ENCODE measurements at places on chromosomes 1 and 21.

DNA sequence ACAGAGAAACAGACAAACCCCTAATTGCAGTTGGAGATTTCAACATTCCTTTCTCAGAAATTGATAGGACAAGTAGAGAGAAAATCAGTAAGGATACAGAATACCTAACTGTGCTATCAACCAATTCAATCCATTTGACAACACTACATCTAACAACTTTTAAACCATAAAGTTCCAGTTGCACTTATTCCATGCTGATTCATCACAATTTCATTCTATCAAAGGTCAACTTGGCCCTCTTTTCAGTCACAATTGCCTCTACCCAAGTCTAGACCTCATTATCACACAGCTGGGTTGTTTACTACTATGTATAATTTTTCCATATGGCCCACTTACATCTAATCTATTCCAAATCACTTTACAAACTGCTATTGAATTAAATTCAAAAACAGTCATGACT, 19.8 kb upstream of the DESI2 start:
- no peak for DNase-seq

- DNase-seq = no peak
Measured at GRCh38 chr21:41143596-41144325, 24.2 kb upstream of the BACE2 start.

DNA sequence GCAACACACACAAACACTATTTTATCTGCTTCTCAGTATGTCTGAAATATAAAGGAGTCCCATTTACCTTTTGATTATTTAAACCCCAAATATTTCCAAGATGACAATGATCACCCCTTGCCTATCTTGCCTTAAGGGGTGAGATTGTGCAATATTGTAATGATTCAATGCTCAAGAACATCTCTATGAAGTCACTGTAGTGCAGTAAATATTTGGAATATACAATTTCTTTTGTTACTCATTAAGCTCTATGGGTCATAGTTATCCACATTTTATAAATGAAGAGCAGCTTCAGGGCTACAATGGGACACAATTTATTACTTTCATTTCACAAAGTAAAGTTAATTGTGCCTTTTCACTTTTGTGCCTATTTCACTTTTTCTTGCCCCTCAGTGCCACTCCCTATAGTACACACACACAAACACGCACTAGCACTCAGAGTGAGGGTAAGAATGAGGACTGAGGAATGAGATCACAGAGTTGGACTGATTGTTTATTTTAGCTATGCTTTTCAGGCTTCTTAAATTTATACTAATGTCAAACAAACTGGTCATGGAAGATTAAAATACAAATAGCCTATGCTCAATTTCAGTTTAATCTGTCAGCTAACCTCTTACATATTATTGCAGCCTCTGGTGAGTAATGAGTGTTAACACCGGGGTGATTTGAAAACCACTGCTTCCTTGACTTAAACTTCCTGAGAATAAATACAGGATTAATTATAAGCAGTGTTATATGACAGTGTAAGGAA, 521.0 kb upstream of the B3GALT2 start:
- no peak for DNase-seq

DNA sequence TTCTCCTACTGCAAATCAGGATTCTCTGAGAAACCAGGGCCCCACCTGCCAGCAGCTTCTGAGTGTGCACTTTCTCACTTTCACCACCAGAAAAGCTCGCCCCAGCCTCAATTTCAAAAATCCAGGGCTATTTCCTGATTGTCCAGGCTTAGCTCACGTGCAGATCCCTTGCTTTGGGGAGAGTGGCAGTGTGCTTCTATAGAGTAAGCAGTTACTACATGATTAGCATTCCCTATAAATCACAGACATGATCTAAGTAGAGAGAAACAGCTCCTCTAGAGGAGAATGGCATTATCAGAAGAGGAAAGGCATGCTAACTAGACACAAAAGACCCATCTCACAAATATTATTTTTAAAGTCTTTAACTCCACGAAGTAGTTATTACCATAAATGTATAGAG, 456.0 kb upstream of the PKN2 start:
- no peak for DNase-seq

GRCh38 chr1:110228381-110228780, 18.3 kb downstream of the KCNC4 start:
- no peak for DNase-seq

- DNase-seq = no peak
Measured at GRCh38 chr1:240349695-240350094, 258.0 kb downstream of the FMN2 start.

DNA sequence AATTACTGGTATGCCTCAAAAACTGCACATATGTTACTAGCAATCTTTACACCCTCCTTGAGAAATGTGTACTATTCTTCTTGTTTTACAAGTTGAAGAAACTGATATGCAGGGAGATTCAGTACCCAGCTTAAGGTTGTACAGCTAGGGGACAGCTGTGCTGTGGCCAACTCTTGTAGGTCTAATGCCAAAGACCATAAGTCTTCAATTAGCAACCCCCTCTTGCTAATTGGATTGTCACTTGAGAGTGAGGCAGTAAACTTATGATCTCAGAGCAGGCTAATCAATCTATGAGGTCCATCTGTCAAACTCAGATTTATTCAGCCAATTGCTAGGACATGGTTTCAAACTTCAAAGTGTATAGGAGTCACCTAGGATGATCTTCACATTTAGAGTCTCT, 492.0 kb upstream of the USP24 start:
- no peak for DNase-seq

DNA sequence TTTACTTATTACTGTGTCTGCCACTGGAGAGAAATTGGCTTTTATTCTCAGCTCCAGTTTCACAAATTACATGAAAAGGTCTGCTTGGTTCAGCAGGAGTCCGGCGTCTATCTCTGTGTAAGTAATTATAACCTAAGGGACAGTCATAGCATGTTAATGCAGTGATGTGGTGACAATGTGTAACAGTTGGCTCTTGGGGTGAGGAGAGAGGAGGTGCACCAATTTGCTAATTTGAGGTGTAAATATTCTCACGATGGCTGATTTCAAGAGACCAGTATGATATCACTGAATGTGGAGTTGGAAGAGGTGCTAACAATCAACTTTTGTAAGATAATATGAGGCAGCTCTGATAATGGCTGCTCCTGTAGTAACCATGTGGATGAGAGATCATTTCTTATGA, 86.1 kb downstream of the CTH start:
- no peak for DNase-seq

GRCh38 chr1:68157416-68157815, 74.9 kb downstream of the WLS start:
- DNase-seq = no peak

DNA sequence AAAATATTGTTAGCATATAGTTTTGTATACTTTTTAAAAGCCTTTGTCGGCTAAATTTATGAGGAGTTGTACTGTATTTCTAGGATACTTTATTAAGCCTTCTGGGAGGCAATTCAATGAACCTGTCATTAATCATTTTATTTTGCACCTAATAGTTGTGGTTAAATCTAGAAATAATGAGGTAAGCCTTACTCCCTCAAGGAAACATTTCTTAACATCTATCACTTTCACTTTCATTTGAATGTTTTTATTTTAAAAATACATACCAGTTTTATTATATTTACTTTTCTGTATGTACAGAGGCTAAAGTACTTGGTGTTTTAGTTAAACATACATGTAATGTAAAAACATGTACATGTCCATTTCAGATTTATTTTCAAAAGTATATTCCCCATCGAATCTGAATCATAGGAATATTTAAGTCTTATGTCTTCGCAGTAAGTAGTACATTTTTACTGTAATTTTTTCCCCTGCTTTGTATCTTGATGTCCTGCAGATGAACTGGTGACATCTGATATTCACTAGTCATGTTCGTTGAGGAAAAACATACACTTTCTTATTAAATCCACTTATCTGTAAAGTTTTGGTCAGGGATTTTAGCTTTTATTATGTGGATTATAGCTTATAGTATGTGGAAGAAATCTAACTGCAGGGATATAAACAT, 82.8 kb downstream of the DISP1 start:
- no peak for DNase-seq

DNA sequence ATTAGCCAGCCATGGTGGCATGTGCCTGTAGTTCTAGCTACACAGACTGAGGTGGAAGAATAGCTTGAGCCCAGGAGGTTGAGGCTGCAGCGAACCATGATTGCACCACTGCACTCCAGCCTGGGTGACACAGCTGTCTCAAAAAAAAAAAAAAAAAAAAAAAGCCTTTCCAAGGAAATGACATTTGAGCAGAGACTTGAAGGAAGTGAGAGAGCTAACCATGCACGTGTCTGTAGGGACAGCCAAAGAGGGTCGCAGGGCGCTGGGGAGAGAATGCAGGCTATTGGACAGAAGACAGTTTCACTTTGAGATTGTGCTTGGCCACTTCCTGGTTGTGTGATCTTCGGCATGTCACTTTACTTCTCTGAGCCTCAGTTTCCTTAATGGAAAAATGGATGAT, 6.8 kb downstream of the HCRTR1 start:
- no peak for DNase-seq

DNA sequence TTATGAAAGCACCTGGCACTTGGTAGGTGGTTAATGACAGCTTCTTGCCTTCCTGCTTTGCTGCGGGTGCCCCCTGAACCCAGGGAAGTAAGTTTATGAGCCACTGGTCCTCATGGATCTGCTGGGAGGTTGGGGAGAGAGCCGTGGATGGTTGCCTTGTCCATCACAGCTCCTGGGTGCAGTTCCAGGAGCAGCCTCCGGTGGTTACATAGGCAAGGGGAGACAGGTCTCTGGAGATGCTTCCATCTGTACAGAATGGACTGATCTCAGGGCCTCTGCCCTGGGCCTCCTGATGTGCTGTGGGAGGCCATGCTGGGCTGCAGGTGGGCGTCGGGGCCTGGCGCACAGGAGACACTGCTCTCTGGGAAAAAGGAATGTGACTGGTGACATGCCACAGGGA, 31.6 kb upstream of the ARHGEF10L start:
- DNase-seq = no peak

- no peak for DNase-seq
Measured at GRCh38 chr1:242522996-242523718, 1.3 kb downstream of the PLD5 start.

- DNase-seq = no peak
Measured at GRCh38 chr1:97500760-97501159, 420.1 kb downstream of the DPYD start.
